Stimulated activated CD4-positive, alpha-beta T cell treated with anti-CD3 and anti-CD28 coated beads, Interleukin-4, amount 100 ng/mL, for 4 hours (primary cell): ENCODE measurements at places on chromosomes 5 and 9.

DNA sequence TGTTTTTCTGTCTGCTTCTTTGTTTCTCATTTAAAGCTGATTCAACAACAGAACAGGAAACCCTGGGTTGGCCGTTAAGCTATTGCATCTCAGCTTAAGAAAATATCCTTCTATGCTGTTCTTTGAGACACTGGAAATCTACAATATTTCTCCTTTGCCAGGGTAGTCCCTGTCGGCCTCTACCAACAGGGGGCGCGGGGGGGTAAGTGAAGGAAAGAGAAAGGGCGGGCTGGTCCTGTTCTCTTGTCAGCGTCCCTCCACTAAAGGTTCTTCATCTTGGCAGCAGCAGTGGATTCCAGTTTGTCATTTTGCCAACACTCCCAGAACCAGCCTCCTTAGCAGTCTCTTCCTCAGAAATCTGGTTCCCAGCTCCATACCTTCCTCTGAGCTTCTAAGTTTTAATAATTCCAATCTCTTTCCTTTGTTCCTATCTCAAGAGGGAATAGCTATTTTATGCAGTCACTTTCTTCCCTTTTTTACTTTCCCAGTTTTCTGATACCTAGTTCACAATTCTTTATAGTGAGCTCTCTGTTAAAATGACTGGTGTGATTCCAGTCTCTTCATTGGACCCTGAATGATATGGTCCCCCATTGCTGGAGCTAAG lies 222.3 kb downstream of the GLIS3 start:
- no peak for DNase-seq

- DNase-seq, result no peak
These were observed 68.9 kb downstream of the SH3RF2 start for GRCh38 chr5:146005264-146005663.

- no peak for DNase-seq
These were observed 66.2 kb upstream of the CNTLN start for GRCh38 chr9:17068671-17069070.

GRCh38 chr9:137987244-137988030 lies 109.9 kb downstream of the CACNA1B start:
- DNase-seq, result no peak

- DNase-seq, result no peak
These were observed 43.2 kb upstream of the AKNA start for GRCh38 chr9:114431003-114431402.

- DNase-seq, result no peak
These were observed 1426.5 kb upstream of the C9orf72 start for GRCh38 chr9:28999806-29000205.

DNA sequence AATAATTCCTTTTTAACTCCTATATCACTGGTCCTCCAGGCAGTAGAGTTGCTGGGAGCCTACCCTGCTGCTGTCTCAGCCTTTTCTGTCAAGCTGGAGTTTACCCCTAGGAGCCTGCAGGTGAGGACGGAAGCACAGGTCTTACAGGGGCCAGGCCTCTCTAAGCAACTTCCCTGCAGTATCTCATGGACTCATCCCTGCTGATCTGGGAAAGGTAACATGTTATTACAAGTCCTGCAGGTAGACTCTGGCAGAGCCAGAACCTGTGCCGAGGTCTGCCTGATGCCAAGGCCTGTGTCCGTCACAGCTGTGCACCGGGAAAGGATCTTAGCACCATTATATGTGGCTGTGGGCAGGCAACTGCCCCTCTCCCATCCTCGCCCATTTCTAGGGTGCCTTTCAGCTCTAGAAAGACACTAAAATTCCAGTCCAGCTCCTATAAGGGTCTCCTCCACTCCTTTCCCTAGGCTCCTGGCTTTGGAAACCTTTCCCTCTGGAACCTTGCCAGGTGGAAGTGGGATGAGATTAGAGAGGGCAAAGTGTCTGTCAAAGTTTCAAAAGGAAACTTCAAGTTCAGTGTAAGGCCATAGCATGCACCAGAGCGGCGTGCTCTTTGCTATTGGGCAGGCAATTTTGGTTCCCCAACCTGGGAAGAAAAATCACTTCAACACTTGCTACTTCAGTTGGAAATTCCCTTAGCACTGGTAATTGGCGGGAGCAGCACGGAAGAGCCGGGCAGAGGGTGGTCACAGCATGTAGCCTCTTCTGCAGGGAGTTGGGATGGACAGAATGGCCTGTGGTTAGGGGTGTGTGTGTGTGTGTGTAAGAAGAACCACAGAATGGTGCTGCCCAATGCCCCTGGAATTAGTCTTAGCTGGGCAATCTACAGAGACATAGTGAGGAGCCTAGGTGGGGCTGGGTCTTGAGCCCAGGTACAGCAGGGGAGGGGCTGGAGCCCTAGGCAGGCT lies 17.5 kb downstream of the TMEM171 start:
- DNase-seq, result no peak

GRCh38 chr9:71042448-71042990 lies 78.9 kb downstream of the TRPM3 start:
- no peak for DNase-seq

DNA sequence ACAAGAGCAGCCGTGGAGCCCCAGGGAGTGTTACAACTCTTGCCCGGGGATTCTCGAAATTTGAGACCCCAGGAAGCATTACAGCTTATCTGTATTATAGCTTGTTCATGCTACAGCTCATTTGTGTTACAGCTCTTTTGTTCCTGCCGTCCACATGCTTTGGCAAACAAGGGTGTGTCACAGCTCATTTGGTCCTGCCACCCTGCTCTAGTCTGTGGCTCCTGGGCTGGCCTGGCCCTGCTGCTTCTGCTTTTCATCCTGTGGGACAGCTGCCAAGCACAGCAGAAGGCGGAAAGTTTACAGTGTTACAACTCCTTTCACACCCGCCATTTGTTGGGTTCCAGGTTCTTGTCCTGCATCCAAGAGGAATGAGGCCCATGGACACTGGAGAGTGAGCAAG lies 685.0 kb downstream of the SLCO4C1 start:
- DNase-seq, result no peak

DNA sequence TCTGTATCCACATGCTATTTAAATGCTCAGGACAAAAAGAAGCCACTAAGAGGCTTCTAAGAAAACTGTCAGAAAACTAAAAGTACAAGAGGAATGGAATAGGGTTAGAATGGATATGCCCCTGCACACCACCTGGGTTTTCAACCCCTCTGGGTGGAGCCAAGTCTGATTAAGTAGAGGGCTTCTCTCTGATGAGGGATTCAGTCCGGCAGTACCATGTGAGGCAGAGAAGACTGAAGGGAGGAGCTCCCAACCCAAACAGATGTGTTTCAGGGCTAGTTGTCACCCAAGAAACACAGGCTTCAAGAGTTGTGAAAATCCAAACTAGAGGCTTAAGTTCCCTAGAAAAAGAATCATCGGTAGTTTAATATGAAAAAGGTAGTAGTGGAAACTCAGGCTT lies 12.5 kb downstream of the NREP start:
- DNase-seq, result no peak

- DNase-seq, result no peak
These were observed 33.5 kb upstream of the GRIA1 start for GRCh38 chr5:153456993-153457392.

DNA sequence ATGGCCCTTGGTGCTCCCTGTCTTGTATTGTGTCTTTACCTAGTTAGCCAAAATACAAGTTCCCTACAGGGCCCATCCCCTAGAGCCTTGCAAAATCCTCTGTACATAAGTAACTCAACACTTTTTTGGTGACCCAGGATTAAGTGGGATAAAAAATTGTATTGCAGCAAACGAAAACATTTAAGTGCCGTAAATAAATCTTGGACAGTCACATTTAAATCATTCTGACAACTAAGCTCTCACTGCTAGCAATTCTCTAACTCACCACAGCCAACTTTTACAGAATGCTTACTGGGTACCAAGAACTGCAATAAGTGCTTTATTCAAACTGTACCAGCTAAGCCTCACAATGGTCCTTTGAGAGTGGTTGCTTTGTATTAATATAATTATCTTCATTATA lies 56.6 kb downstream of the GNAQ start:
- DNase-seq, result no peak

GRCh38 chr9:99375481-99375880 lies 153.4 kb downstream of the SEC61B start:
- no peak for DNase-seq

- no peak for DNase-seq
These were observed 9.6 kb downstream of the PFDN1 start for GRCh38 chr5:140293091-140293848.

DNA sequence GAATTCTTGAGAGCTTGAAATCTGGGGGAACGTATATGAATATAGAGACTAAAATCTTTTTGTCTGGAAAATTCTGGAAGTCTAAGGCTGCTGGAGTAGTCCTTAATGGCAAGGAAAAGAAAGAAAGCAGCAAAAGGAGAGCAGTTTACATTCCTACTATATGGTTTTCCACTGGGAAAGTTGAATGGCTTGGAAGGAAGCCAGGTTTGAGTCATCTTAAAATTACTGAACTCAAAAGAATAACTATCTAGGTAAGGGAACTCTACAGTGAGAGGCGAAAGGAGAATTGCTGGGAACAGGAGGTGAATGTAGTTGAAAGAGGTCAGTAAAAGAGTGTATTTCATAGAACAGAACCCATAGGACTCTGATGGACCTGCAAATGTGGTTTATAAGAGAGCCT lies 258.1 kb upstream of the EDIL3 start:
- DNase-seq, result no peak

DNA sequence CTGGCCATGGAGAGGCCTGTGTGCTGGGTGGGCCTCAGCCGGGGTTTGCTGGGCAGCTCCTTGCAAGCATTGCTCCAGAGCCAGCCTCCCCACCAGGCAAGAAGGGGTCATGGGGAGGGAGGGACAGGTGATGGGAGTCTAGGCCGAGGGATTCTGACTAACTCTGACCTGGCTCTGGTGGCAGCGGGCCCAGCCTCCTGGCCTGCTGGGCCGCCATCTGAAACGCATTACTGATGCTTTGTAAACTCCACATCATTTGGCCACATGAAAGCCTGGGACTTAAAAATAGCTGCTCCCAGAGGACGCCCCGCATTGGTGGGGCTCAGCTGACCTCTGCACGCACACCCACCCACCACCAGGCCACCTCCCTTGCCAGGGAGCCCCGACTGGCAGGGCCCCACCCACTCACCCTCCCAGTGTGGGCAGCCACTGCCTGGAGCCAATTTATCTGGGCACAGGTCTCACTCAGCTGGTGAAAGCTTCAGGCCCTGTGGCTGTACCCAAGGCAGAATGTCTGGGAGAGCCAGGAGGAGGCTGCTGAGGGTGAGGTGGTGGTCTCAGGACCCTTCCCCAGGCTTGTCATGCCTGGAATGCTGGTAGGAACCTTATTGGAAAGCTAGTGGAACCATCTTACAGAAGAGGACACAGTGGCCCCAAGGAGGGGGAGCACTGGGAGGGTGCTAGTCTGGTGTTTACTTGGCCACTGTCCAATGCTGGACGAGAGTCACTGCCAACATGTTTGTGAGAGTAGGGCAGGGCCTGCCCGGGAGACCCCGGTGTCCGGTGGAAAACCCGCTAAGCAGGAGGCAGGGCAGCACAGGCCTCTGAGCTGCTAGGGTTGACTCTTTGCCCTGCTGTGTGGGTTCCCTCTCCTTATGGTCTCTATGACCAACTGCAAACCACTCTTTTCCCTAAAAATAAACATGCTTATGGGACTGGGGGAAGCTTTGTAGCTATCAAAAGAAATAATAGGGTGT lies 10.8 kb downstream of the TCF7 start:
- DNase-seq, result no peak

DNA sequence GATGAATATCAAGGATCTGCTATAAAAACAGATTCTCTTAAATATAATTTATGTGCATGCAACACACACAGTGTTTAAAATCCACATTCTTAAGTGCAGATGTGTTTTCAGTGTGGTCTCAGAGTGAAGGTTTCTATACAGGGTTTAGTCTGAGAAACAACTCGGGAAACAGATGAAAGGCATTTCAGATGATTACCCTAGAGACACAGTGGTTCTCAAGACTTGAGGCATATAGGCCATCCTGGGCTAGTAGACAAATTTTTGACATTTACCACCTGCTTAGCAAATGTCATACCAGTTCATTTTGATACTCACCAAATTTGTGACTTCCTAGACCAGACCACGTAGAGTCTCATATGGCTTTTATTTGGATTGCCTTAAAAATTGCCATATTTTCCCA lies 216.5 kb downstream of the ARL15 start:
- no peak for DNase-seq

DNA sequence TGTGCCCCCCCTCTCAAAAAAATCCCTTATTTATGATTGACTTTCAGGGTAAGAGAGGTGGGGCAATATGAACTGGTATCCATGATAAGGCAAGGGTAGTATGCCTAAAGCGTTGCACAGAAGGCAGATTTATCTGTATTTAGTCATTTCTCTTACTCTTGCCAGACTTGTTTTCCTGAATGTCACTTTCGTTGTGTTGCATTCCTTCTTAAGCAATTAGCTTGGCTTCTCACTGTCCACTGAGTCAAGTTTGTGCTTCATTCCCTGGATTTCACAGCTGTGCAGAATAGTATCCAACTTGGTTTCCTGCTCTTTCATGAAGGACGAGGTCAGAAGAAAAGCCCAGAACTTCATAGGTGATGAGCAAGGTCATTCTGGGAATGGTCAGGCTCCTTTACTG lies 301.5 kb upstream of the ACTBL2 start:
- no peak for DNase-seq

- DNase-seq, result no peak
These were observed 65.2 kb upstream of the DEPDC1B start for GRCh38 chr5:60765019-60765709.

- DNase-seq, result no peak
These were observed 51.5 kb upstream of the RNU6ATAC start for GRCh38 chr9:134215699-134216448.

DNA sequence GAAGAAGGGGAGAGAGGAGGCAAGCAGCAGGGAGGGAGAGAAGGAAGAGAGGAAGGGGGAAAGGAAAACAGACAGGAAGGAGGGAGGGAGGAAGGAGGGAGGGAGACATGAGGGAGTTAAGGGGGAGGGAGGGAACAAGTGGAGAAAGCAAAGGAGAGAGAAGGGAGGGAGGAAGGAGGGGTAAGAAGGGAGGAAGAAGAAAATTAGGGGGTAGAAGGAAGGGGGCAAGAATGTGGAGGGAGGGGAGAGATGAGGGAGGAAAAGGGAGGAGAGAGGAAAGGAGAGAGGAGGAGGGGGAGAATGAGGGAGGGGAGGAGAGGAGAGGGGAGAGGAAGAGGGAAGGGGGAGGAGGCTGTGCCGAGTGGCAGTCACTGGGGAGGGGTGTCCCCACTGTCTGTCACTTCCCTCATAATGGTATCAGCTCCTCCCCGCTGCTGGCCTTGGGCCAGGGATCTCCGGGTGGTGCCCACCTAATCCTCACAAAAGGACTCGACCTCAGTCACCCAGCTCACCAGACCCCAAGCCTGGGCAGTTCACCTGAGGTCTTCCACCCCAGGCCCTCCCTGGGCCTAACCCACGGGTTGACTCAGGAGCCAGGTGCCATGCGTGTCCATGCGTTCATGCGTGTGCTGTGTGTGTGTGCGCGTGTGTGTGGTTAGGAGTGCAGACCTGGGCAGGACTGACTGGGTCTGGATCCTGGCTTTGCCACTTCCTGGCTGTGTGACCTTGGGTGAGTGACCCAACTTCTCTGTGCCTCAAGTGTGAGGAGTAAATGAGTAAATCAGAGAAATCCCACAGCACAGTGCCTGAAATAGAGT lies 18.1 kb downstream of the C9orf50 start:
- no peak for DNase-seq

DNA sequence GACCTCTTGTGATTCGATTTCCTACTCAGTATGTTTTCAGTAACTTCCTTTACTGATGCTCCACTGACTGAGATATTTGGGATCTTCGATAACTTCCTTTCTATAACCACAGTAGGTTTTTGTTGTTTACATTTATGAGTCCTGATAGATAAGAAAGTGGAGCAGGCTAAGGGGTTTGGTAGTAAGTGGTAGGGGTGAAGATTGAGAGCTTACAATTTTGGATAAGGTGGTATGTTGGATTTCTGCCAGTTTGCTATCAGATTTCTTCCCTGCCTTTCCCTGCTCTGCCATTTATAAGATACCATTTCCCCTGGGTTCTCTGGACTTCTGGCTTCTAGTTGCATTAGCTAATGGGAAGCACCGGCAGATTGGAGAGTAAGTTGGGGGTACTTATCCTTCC lies 7.9 kb upstream of the NDUFS4 start:
- no peak for DNase-seq
